ENCODE measurements at places on chromosomes 6 and 20. TPM values are rescaled to one million over a fixed set of nuclear protein-coding genes. Genes with fewer than 3 reads are reported as not detected.

The GRM4 gene
- total RNA-seq: not detected

The CFB gene
- total RNA-seq: 19.0 TPM

The MED20 gene
- total RNA-seq: 21.0 TPM

The SLC17A1 gene
- total RNA-seq: not detected

The ANGPT4 gene
- total RNA-seq: not detected

The HTR1B gene
- total RNA-seq: 0.24 TPM

The PSMB8 gene
- total RNA-seq: 48.4 TPM

The CNR1 gene
- total RNA-seq: 0.72 TPM

The CAGE1 gene
- not detected for total RNA-seq

The BANF2 gene
- total RNA-seq: not detected

The BMP7 gene
- not detected for total RNA-seq

The ECT2L gene
- under 0.01 TPM for total RNA-seq

The TNF gene
- 4.3 TPM for total RNA-seq

The NOTCH4 gene
- 0.72 TPM for total RNA-seq

The ABRACL gene
- 45.8 TPM for total RNA-seq

The TGM3 gene
- total RNA-seq: under 0.01 TPM

The BIRC7 gene
- total RNA-seq: 0.72 TPM

The GLP1R gene
- not detected for total RNA-seq

The DEFB116 gene
- total RNA-seq: not detected

The COL9A1 gene
- total RNA-seq: not detected

The EDN1 gene
- 45.5 TPM for total RNA-seq

The QKI gene
- 73.5 TPM for total RNA-seq

The PNLDC1 gene
- total RNA-seq: under 0.01 TPM

The MYB gene
- total RNA-seq: 0.24 TPM

The PGBD1 gene
- total RNA-seq: 2.8 TPM

The C20orf204 gene
- 0.85 TPM for total RNA-seq

The PSORS1C2 gene
- total RNA-seq: not detected

The CRYBG1 gene
- 46.5 TPM for total RNA-seq

The ADGB gene
- total RNA-seq: not detected

The ENPP3 gene
- total RNA-seq: under 0.01 TPM

The ANKRD66 gene
- total RNA-seq: not detected

The HNF4A gene
- under 0.01 TPM for total RNA-seq

The C6orf58 gene
- total RNA-seq: not detected

The OLIG3 gene
- not detected for total RNA-seq

The AVP gene
- total RNA-seq: not detected

The FAM209B gene
- total RNA-seq: not detected

The RNF217 gene
- total RNA-seq: 20.5 TPM

The FOXC1 gene
- total RNA-seq: 6.2 TPM

The VSX1 gene
- not detected for total RNA-seq

The CGA gene
- not detected for total RNA-seq

The NPEPL1 gene
- 16.9 TPM for total RNA-seq

The BNIP5 gene
- not detected for total RNA-seq

The IL17A gene
- total RNA-seq: not detected
